ENCODE measurements at places on chromosomes 1 and 21.

GRCh38 chr1:116375887-116376728, 3.1 kb downstream of the ATP1A1 start:
- no peak for DNase-seq

DNA sequence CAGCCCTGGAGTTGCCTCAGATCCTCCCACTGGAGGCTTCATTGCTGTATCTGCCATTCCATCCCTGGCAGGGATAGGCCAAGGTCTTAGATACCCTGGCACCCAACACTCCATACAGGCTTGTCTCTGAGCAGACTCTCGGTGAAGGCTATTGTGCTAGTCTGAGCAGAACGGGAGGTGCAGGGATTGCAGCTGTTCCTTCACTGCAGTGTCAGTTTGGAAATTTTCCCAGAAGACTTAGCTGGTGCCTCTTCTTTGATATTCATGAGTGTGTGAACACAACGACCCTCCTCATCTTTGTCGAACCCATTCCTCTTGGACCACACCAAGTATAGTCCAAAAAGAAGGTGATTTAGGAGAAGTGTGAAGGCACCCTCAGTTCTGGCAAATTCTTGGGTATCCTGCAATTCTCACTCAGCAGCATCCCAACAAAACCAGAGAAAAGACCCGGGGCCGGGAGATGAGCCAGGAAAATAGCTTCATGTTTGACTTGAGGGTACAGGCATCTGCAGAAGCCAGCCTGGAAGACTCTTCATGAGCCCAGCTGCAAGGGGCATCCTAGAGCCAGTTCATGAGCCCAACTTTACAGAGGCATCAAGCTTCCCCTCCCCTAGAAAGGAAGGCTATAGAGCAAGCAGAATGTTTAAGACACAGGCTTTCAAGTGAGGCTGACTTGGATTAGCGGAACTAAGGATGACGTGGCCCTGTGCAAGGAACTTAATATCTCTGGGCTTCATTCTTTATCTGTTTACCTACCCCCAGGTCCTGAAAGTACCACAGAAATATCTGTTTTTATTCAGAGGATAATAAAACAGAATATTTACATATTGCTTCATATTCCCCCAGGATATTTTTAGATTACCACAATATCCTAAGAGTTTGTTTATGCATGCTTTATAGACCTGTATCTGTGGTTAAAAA, 38.8 kb upstream of the HAO2 start:
- no peak for DNase-seq

DNA sequence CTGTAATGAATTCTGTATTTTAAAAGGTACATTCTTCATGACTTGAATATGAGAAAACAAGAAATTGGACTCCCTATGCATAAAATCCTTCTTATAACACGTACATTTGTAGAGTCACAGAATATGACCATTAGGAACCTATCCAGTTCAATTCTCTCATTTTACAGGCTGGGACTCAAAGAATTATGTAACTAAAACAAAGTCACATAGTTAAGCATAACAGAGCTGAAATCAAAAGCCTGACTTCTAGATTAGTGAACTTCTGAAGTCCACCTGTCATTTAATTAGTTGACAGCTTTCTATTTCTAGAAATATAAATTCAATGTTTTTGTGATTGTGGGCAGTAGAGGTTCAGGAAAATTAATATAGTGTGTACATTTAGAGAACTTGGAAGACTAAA, 20.3 kb upstream of the TTLL7 start:
- DNase-seq = no peak

- DNase-seq = peak; percentile 3
Observed at GRCh38 chr1:10866321-10867093, 70.1 kb upstream of the CASZ1 start.

DNA sequence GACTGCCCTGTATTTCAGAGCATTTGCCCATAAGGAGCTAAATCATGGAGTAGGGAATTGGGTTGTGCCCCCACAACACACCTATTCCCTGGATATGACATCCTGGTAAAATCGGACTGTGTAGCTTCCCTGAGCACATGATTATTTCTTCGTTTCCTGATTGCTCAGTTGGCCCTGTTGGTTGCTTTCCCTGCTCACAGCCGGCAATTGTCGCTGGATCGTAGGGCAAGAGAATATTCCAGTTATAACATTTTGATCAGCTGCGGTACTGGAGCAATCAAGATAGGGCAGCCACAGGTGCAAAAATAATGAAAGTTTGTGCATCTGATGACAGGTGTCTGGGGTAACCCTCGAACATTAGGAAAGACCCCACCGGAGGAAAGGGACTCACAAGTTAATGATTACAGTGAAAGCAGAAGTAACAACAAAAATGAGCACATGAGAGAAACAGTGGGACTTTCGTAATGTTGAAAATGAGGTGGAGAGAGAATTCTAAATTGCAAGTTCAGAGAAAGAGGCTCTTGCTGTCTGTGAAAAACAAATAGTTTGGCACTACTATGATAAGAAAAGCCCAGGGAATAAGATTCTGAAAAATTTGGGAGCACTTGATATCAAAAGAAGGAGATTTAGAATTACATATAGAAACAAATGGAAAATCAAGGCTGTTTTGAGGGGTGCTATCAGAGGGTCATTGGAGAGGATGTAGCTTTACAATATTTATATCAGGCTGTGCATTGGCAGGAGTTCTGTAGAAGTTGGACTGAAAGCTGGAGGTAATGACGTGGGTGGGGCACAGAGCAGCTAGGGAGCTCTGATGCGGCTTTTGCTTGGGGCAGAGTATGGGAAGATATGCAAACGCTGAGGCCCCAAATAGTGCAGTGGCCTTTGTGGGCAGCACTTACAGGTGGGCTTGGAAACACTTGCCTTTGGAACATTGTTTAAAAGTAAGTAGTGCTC, at the start of gene MAB21L3:
MAB21L3 (plus strand) TSS at position 833 of the 957 bp plus-strand sequence. CDS start 1,217 bp downstream, outside the sequence.
- no peak for DNase-seq

GRCh38 chr1:51327386-51327785, 3.0 kb downstream of the TTC39A start:
- DNase-seq = no peak

DNA sequence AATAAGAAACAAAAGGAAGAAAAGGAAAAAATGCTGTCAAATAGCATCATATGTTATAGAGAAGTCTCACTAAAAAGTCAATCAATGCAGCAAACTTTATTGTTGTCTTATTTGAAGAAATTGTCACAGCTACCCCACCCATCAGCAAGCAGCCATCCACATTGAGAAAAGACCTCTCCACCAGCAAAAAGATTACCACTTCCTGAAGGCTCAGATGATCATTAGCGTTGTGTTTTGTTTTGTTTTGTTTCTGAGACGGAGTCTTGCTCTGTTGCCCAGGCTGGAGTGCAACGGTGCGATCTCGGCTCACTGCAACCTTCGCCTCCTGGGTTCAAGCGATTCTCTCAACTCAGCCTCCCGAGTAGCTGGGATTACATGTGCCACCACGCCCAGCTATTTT, 29.0 kb downstream of the ATP2B4 start:
- no peak for DNase-seq

GRCh38 chr1:247373721-247374141, 42.1 kb upstream of the ZNF496 start:
- DNase-seq = peak; percentile 29

Data from stimulated activated CD8-positive, alpha-beta memory T cell treated with anti-CD3 and anti-CD28 coated beads, Interleukin-15, amount 100 ng/mL, for 24 hours (primary cell).